Foreskin keratinocyte (primary cell): ENCODE measurements at places on chromosomes 4 and X. TPM values are rescaled to one million over a fixed set of nuclear protein-coding genes. Genes with fewer than 3 reads are reported as not detected.

The PITX2 gene
- 15.4 and 19.3 TPM in 2 replicates for polyA plus RNA-seq

The RAB41 gene
- not detected in 2 replicates for polyA plus RNA-seq

The ENPEP gene
- 0.01 TPM in 1 of 2 replicates, not detected in the other for polyA plus RNA-seq

The SLC10A6 gene
- 1.2 and 1.9 TPM in 2 replicates for polyA plus RNA-seq

The GC gene
- polyA plus RNA-seq = not detected in 2 replicates

The KCNIP4 gene
- not detected in 2 replicates for polyA plus RNA-seq

The FOXP3 gene
- 0.09 and 0.15 TPM in 2 replicates for polyA plus RNA-seq

The NR3C2 gene
- polyA plus RNA-seq = 0.03 and 0.04 TPM in 2 replicates

The REELD1 gene
- polyA plus RNA-seq = not detected in 2 replicates

The FGF16 gene
- polyA plus RNA-seq = not detected in 2 replicates

The F9 gene
- polyA plus RNA-seq = not detected in 2 replicates
